Liver (tissue), 10 donors: ENCODE measurements at places on chromosomes 5 and 9.

- peak overlapping the region; percentile 18 for H3K27ac ChIP-seq
- H3K36me3 ChIP-seq, result no peaks in the 10 kb centered on the region
- H3K4me1 ChIP-seq, result peaks cover 4% of the 10 kb centered on the region
- no peak overlapping the region for H3K4me3 ChIP-seq
- no peak for DNase-seq
- no peaks in the 10 kb centered on the region for H3K27me3 ChIP-seq
Measured at GRCh38 chr5:175690025-175690424, 32.2 kb downstream of the HRH2 start.

DNA sequence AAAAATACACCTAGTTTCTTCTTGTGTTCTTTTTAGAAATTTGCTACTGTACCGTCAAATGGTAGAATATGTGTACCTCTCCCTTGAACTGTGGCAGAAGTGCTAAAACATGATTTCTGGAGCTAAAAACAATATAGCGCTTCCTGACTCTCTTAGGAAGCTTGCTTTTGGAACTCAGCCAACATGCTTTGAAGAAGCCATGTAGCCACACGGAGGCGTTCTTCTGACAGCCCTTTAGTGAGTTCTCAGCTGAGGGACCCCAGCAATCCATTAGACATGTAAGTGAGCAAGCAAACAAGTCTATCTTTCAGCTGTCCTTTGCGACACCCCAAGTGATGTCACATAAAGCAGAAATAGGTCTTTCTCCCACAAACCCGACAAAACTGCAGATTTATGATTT lies 917.0 kb downstream of the CDH9 start:
- H3K4me3 ChIP-seq, result no peak overlapping the region
- H3K27me3 ChIP-seq, result no peaks in the 10 kb centered on the region
- H3K36me3 ChIP-seq, result no peaks in the 10 kb centered on the region

- H3K27ac ChIP-seq, result no peak overlapping the region
- no peaks in the 10 kb centered on the region for H3K4me1 ChIP-seq
- no peak for DNase-seq
Measured at GRCh38 chr9:70635790-70636189, 221.3 kb upstream of the KLF9 start.

DNA sequence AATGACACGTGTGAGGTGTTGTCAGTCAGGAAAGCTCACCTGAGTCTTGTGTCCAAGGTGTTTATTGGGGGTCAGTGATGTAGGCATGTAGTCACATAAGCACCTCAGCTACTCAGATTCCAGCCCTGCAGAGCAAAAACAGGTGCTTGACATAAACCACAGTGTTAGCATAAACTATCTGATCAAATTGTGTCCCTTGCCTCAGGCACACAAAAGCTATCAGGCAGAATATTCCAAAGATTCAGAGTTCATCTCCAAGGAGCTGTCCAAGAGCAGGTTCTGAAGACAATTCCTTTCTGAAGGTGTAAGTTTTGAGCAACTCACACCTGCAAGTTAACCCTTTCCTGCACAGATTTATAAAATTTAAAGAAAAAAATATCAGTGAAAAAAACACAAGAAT lies 102.2 kb upstream of the ITGA1 start:
- DNase-seq, result no peak
- no peaks in the 10 kb centered on the region for H3K27me3 ChIP-seq
- H3K4me3 ChIP-seq, result no peak overlapping the region
- H3K36me3 ChIP-seq, result no peaks in the 10 kb centered on the region
